ENCODE measurements at places on chromosomes 1 and 21.

DNA sequence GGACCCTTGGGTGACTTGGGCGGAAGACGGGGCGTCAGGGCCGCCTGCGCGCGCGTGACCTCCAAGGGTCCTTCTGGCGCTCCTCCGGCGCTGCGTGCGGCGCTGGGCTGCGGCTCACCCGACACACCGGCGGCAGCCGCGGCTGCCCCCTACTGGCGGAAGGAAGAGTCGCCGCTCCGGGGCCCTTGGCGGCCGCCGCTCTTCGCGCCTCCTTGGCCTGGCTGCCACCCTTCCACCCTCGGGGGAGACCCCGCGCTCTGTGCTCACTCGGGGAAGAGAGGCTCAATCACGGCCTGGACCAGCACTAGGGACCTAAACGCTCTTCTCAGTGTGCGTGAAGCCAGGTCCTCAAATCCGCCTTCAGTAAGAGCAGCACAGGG lies 89.7 kb downstream of the DMRTA2 start:
- peak; percentile 11 for DNase-seq

- no peak for DNase-seq
These were observed 155.4 kb upstream of the KCND3 start for GRCh38 chr1:112144733-112145426.

- DNase-seq = no peak
These were observed 195.6 kb downstream of the HMCN1 start for GRCh38 chr1:185929776-185930175.

DNA sequence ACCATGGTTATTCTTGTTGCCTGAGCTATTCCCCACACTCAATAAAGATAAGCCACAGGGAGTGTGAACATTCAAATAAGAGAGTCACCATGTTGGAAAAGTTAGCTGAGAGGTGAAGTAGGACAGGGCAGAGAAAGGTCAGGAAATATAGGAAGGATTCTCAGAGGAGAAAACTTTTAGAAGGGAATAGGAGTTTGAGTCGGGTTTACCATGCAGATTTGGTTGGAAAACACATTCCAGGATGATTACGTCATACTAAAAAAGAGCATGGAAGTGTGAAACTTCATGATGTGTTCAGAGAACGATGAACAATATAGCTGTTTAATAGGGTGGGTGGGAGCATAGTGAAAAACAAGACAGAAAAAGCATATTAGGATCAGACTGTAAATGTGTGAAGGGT lies 1125.3 kb upstream of the ADGRL2 start:
- DNase-seq = no peak

GRCh38 chr1:168324745-168325425 lies 44.2 kb downstream of the TBX19 start:
- DNase-seq = no peak

- no peak for DNase-seq
These were observed 2.8 kb upstream of the ACTL8 start for GRCh38 chr1:17752356-17752755.

GRCh38 chr21:34582506-34583150 lies 32.3 kb downstream of the RCAN1 start:
- no peak for DNase-seq

GRCh38 chr1:192756314-192756713 lies 52.5 kb upstream of the RGS2 start:
- DNase-seq = no peak

GRCh38 chr1:110787328-110788071 lies 85.4 kb upstream of the CD53 start:
- DNase-seq = no peak

GRCh38 chr1:203276408-203276807 lies 28.9 kb upstream of the BTG2 start:
- DNase-seq = no peak

- DNase-seq = no peak
These were observed 16.4 kb upstream of the ZNF281 start for GRCh38 chr1:200426196-200426595.

- no peak for DNase-seq
These were observed 40.2 kb upstream of the ZNF124 start for GRCh38 chr1:247212012-247212411.

DNA sequence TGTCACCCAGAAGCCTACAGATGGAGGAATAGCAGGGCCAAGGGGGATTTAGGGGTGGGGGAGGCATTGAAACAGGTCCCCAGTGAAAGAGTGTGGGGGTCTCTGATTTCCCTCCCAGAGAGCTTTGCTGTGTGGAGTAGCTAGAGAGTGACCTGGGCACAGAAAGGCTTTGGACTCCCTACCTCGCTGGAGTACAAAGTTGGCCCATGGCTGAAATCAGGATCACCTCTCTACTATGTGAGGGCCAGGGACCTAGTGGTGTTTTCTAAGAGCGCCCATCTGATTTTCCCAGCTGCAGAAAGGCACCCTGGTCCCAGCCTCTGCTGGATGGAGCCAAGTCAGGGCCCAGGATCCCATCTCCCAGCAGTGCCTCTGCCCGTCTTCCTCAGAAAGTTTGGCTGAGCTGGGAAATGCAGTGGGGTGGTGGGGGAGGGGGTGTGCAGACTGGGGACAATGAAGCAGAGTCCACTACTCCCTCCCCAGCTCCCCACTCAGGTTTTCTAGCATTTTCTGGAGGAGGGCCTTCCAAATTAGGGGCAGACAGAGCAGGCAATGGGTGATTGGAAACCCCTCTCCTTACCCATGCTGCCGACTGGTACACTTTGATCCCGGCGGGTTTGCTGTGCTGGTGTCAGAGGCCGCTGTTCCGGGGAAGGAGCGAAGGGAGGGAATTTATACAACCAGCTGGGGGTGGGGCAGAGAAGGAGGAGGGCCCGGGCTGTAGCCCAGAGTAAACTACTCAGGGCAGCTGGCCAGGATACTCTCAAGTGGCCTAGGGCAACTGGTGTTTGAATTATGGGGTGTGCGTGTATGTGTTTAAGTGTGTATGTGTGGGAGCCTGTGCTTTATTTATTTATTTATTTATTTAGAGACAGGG lies at the start of gene SELENBP1:
TSS of gene SELENBP1 (minus strand) at position 648 of the 877 bp plus-strand sequence. CDS start at position 584, 64 bp downstream.
- no peak for DNase-seq

- no peak for DNase-seq
These were observed 687 bp downstream of the PRKAB2 start for GRCh38 chr1:147171399-147172167.

GRCh38 chr21:14766241-14766640 lies 220.1 kb upstream of the SAMSN1 start:
- DNase-seq = no peak

- DNase-seq = no peak
These were observed at the start of gene KIAA1614 for GRCh38 chr1:180912801-180913565. Gene KIAA1614 (plus strand): TSS chr1:180912897. CDS start chr1:180913244, 347 bp downstream.

DNA sequence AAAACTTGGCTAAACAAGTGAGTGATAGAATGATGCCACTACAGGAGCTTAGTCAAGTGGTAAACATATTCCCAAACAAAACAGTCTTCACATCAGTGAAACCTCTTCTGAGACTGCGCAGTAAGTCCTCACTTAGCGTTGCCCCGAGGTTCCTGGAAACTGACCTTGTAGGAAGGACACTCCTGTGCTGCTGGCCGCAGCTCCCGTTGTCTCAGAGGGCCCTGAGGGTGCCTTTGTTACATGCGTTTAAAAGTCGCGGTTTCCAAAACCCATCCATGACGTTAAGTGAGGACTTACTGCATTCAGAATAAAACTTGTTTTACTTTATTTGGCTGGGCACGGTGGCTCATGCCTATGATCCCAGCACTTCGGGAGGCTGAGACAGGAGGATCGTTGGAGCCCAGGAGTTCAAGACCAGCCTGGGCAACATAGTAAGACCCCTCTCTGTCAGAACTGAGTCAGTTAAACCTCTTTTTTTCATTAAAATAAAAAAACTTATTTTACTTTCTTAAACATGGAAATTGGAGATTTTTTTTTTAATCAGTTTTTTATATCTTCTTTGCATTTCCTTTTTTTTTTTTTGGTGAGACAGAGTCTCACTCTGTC lies 36.0 kb upstream of the DIP2A start:
- no peak for DNase-seq

DNA sequence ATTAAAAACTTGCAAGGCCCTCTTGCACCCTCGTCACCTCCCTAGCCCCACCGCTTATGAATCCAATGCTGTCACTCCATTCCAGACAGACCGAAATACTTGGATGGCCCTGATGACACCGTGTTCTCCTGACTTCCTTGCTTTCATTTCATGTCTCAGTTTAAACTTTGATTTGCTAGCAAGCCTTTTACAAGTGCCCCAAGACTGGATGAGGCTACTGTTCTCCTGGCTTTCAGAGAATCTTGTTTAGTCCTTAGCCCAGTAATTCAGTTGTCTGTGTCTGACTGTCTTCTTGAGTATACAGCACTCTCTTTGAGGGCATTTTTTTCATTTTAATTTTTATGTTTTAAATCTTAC lies 824 bp upstream of the IFI44L start:
- no peak for DNase-seq

DNA sequence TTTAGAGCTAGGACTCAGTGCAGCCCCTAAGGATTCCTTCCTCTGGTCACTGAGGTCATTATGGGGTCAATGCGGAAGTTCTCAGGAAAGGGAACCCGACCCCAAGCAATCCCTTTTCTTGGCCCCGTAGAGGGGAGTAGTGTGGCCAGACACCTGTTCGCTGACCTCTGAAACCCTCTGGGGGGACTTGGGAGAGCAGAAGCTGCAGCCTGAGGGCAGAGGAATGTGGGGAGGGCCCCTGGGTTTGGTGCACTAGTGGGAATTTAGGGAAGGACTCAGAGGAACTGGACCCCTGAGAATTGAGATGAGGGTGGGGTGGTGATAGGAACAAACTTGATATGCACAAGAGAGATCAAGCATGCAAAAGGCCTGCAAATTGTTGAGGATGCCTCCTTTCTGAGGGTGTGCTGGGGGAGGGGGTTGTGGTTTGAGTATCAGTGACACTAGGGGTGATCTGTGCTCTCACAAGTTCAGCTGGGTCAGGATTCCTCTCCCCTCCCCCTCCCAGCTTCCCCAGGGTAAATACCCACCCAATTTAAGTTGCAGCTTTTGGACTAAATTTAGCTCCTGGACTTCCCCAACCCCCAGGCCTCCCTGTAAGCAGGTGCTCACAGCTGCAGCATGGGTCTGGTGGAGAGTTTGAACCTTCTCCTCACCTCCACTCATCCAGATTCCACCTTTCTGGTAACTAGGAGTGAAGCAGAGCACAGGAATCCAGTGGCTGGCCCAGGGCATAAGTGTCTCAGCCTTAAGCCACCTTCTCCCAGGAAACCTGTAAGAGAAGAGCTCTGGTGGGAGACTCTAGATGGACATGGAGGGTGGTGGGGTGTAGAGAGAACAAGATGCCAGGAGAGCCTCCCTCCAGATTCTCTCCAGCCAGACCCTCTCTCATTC lies 13.5 kb downstream of the ADAMTSL4 start:
- DNase-seq = no peak

- DNase-seq = no peak
These were observed 2.3 kb upstream of the RGS13 start for GRCh38 chr1:192633533-192634253.

DNA sequence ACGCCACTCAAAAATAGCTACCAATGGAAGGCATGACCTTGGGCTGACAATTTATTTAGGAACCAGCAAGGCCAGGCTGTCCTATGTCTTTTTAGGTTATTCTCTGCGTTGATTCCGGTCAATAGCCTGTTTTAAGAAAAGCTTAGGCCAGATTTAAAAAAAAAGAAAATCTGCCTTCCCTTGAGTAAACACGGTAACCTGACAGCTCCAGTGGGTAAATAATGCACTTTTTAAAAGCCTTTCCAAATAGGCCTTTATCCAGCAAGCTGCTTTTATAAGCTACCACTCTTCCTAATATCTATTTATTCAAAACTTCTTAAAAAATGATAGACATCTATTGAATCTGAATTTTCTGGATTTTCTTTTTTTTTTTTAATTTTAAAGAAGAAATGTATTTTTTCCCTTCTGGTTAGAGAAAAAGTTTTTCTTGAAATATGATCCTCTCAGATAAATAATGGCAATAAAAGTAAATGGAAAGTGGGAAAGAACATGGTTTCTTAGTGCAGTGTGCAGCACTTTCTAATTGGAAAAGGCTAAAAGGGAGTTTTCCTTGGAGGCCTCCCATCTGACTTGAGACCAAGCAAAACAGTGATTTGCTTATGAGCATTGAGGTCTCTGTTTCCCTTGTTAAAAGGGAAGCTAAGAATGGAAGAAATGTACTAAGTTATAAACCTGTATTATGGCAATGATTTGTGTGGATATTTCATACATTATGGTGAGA lies 281.0 kb upstream of the RUNX1 start:
- DNase-seq = no peak

DNA sequence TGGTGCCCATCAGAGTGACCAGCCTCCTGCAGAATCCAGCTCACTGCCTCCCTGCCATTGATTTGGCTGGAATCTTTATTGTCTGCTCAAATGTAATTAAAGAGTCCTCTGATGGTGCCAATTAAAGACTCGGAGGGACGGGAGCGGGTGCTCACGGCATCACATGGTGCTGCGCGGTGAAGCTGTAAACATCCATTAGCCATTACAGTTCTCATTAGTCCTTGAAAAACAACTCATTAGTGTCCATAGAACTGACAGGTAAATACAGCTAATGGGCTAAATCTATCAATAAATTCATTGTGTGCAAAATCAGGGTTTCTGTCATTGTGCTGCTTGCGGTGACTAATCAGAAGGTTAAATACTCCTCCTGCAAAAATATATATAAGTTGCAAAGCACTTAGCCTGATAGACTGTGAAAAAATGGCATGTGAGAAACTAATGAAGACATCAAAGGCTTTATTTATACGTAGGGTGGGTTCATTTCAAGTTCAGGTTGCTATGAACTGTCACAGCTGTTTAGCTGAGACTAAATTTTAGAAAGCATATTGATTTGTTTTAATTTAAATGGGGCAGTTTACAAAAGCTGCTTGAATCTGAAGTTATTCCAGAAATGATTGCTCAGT lies 289.8 kb upstream of the POU3F1 start:
- no peak for DNase-seq

- DNase-seq = no peak
These were observed 15.3 kb upstream of the SRSF4 start for GRCh38 chr1:29196863-29197589.

GRCh38 chr1:44698138-44698537 lies 23.6 kb downstream of the ARMH1 start:
- DNase-seq = no peak

DNA sequence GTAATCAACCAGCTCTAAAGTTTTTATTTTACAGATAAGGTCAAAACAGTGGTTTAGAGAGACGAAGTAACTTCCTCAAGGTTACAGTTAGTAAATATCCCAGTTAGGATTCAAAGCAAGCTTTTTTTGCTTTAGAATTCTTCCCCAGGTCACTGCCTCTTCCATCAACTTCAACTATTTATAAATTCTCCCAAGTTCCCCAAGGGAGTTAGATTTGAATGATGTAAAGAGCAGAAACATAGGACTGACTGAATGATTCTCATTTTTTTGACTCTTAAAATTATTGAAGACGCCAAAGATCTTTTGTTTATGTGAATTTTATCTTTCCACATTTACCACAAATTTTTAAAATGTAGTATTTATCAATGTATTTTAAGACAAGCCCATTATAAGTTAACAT lies 4.1 kb downstream of the POGZ start:
- no peak for DNase-seq

DNA sequence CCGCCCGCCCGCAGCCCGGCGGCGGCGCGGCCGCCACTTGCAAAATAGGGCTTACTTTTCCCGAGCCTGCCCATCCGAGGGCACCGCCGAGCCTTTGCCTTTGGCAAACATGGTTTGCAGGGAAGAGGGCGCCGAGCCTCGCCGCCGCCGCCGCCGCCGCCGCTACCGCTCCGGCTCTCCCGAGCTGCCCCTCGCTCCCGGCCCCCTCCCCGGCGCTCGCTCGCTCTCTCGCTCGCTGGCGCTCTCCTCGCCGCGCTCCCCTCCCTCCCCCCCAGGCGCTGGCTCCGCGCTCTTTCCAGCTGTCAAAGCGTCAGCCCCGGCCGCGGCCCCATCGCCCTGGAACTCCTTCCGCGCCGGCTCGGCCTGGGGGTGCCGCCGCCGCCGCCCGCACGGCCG lies 298 bp downstream of the SSBP3 start:
- DNase-seq = no peak

Measured in central memory CD8-positive, alpha-beta T cell (primary cell).